HT1080 (cell line): ENCODE measurements at places on chromosomes 13 and 19. TPM values are rescaled to one million over a fixed set of nuclear protein-coding genes. Genes with fewer than 3 reads are reported as not detected.

ZNF528 gene
- total RNA-seq, result 9.2 and 11.0 TPM in 2 replicates

C3 gene
- 0.07 and 0.14 TPM in 2 replicates for total RNA-seq

ZSCAN4 gene
- total RNA-seq, result not detected in 2 replicates

SMIM44 gene
- not detected in 2 replicates for total RNA-seq

ATP8B3 gene
- total RNA-seq, result 6.1 and 9.8 TPM in 2 replicates

FCAR gene
- total RNA-seq, result not detected in 2 replicates

C19orf85 gene
- total RNA-seq, result 0.10 TPM in 1 of 2 replicates, not detected in the other

KCTD15 gene
- 47.9 and 58.5 TPM in 2 replicates for total RNA-seq

KLK13 gene
- not detected in 2 replicates for total RNA-seq
